ENCODE measurements at places on chromosomes 16 and 17.
A peak's percentile ranks its signal among the peaks of the same experiment; 100 is the strongest.

GRCh38 chr17:58985367-58985766 lies 121.3 kb downstream of the TRIM37 start:
- DNase-seq = no peak

GRCh38 chr17:21210411-21211076 lies 3.4 kb downstream of the TMEM11 start:
- DNase-seq = no peak

GRCh38 chr16:79717333-79718137 lies 117.0 kb upstream of the MAF start:
- no peak for DNase-seq

DNA sequence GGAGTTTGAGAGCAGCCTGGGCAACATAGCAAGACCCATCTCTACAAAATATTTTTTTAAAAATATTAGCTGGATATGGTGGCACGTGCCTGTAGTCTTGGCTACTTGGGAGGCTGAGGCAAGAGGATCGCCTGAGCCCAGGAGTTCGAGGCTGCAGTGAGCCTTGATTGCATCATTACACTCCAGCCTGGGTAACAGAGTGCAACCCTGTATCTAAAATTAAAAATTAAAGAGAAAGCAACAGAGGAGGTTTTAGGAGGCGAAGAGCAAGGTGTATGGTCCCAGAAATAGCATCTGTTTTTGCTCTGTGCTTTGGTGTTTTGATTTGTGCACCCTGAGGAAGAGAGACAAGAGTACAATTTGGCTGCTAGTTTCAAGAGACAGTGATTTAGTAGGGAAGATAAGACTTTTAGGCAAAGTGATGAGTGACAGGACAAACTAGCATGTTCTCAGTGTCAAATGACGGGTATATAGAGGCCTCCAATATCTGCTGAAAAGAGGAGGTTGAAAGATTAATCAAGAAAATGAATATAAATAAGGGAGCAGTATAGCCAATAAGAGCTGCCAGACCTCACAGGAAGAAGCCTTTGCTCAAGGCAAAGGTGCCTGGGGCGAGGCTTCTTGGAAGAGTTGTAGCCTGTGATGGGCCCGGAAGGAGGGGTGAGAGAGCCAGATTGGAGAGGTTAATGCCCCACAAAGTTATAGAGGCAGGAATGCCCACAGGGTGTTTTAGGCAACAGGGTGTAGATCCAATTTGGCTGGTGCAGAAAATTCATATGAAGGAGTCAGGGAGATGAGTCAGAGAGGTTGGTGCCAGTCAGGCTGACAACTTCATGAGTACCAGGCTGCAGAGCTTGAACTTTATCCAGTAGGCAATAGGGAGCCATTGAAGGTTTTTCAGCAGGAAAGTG lies 11.4 kb downstream of the HLF start:
- DNase-seq = no peak

DNA sequence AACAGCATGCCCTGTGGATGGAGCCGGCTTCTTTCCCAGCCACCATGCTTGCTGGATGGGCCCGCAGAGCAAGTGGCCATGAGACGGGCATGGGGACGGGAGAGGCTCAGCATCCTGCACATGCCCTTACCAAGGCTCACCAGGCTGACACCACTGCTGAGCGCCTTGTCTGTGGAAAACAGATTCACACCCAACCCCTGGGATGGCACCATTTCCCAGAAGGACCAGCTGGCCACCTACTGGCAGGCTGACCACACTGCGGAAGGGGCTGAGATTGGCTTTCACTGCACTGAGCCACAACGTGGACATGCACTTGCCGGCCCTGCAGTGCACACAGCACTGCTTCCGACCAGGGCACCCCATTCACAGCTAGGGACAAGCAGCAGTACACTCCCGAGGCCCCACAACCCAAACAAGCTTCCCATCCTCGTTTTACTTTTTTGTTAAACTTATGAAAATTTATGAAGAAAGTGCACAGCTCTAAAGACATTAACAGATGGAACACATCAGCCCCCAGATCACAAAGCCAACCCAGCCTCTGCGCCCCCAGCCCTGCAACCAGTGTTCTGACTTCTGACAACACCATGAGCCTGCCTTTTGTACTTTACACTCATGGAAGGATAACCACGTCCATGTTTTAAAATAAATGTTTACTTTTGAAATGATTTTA lies 13.9 kb upstream of the KRTAP17-1 start:
- peak; percentile 94 for DNase-seq

- peak; percentile 89 for DNase-seq
Measured at GRCh38 chr17:48429638-48430586, at the start of gene SKAP1. SKAP1 (minus strand) TSS chr17:48430214.

DNA sequence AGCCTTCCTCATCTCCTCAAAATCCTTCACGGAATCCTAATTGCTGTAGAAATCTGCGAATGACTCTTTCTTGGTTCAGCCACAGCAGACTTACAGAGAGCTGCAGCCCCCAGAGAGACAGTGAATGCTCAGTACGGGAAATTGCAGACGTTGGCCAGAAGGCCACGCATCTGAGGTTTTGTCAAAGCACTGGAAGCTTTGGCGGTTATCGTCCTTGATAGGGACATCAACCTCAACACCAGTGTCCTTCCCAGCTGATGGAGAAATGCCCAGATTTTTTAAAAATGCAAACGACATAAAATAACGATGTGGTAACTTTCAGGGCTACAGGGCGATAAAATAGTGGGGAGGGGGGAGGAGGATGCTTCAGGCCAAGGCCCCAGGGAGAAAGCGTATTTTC lies 166.6 kb upstream of the CIBAR2 start:
- DNase-seq = no peak

- DNase-seq = peak; percentile 60
Measured at GRCh38 chr16:6861135-6861814, 471.4 kb upstream of the RBFOX1 start.

GRCh38 chr16:8632675-8633182 lies 11.2 kb downstream of the METTL22 start:
- no peak for DNase-seq

- no peak for DNase-seq
Measured at GRCh38 chr16:48561960-48562393, 48.0 kb downstream of the N4BP1 start.

DNA sequence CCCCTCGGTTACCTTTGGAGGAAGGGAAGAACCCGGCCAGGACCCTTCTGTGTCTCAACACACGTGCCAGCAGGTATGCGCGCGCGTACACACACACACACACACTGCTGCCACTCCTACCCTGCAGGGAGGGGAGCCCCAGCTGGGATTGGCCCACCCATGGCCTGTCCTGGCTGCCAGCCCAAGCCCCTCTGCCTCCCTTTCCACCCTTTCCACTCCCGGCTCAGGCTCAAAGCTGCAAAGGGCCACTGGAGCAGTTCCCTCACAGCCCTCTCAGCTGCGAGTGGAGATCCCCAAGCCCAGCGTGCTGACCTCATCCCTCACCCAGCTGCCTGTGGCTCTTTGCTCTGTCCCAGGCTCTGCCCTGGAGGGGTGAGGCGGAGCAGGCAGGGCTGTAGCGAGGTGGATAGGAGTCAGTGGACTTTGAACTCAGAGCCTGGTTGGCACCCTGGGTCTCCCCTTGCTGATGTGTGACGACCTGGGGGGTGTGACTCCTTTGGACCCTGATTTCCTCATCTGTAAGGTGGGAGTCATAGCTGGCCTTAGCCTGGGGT lies 14.5 kb downstream of the KIF19 start:
- no peak for DNase-seq

DNA sequence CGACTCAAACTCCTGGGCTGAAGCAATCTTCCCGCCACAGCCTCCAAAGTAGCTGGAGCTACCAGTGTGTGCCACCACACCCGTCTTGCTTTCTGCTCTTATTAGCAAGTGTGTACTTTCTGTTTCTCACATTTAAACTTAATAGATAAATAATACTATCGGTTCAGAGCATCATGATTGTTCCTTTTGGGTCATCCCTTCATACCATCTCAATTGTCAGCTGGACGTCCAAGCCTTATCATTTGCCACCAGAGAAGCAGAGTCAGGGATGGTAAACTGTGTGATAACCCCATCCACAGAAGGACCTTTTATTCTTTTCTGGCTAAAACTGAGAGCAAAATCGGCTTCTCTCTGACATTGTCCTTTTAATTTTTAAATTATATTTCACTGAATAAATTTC lies 279.8 kb upstream of the GOT2 start:
- DNase-seq = no peak

- no peak for DNase-seq
Measured at GRCh38 chr16:14007450-14007849, 63.7 kb upstream of the MRTFB start.

DNA sequence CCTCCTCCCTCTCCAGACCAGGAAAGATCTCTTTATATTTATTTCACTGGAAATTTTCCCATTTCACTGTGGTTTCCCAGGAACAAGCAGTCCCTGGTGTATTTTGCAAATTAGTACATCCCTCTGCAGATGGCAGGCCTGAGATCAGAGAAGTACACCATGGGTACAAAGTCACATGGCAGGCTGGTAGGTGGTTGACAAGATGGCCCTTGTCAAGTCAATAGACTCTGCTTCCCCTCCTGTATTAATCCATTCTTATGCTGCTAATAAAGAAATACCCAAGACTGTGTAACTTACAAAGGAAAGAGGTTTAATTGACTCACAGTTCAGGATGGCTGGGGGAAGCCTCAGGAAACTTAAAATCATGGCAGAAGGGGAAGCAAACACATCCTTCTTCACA lies 51.6 kb upstream of the KSR1 start:
- no peak for DNase-seq

- no peak for DNase-seq
Measured at GRCh38 chr16:17160285-17160853, 310.4 kb downstream of the XYLT1 start.

GRCh38 chr17:16037636-16038035 lies 38.0 kb downstream of the TTC19 start:
- DNase-seq = no peak

- DNase-seq = peak; percentile 99
Measured at GRCh38 chr16:78045865-78046581, 23.7 kb downstream of the CLEC3A start.

DNA sequence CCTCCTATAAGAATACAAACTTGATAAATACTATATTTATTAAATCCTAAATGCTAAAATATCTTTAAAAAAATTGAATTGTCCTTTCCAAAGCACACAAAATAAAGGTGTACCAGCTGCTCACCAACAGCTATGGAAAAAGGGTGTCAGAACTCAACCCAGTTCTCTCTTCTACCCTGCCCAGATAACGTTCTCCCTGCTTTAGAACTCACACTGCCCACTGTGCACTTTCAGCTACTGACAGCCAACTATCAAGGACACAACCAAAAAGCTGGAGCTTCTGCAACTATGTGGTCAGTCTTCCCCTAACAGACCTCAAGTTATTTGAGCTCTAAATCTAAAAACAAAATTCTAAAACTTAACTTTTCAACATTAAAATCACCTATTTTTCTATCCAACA lies 13.7 kb downstream of the AP1G1 start:
- DNase-seq = no peak

GRCh38 chr16:85330694-85331188 lies 218.5 kb upstream of the CIBAR2 start:
- peak; percentile 92 for DNase-seq

DNA sequence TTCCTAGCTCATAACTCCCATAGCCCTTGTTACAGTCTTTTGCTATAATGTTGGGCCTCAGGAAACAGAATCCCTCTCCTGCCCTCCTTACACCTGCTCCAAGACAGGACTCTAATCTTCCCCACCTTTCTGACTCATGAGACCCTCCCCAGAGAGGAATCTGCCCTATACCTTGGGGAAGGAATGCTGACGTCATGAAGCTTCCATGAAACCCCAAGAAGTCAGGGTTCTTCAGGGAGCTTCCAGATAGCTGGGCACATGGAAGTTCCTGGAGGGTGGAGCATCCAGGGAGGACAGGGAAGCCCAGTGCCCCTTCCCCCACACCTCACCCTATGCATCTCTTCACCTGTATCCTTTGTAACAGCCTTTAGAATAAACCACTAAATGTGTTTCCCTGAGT lies 285.7 kb downstream of the SOX9 start:
- no peak for DNase-seq
